ENCODE measurements at places on chromosomes 11 and 22.

- DNase-seq: no peak
Measured at GRCh38 chr11:8207080-8208000, 38.5 kb upstream of the RIC3 start.

- DNase-seq: no peak
Measured at GRCh38 chr11:81444297-81444696, 1289.4 kb downstream of the FAM181B start.

GRCh38 chr22:30931541-30932300 is 36.9 kb downstream of the MORC2 start:
- no peak for DNase-seq

GRCh38 chr22:32695451-32695891 is 106.0 kb upstream of the TIMP3 start:
- DNase-seq: no peak

- no peak for DNase-seq
Measured at GRCh38 chr11:95242091-95242844, 11.3 kb upstream of the SESN3 start.

Measured in NCI-H2107 (cell line).